ENCODE measurements at places on chromosomes 12 and 14. TPM values are rescaled to one million over a fixed set of nuclear protein-coding genes. Genes with fewer than 3 reads are reported as not detected.

The KCNH3 gene
- total RNA-seq, result 0.14 TPM

The FBXW8 gene
- total RNA-seq, result 28.7 TPM

DNA sequence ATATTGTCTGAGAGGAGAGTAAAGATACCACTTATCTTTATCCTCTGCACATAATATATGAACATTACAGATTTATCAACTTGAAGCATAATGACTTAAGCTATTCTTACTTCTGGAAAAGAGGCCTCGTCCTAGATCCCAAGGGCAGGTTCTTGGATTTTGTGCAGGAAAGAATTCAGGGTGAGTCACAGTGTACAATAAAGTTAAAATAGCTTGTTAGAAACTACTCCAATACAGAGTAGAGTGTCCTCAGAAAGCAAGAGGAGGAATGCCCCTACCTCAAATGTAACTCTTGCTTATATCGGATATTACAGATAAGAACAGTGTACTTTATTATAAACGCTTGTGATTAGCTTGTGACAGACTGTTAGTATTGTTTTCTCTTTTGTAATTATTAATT, 41.9 kb upstream of the ABCC9 start:
- no peak for DNase-seq

The NANOG gene
- 0.16 TPM for total RNA-seq

Data from astrocyte (in vitro differentiated cells and primary cell).